NCI-H2081 treated with DMSO at 0.1 percent for 48 hours (cell line): ENCODE measurements at places on chromosomes 3 and 15.

GRCh38 chr3:172018364-172018763 lies 21.0 kb upstream of the FNDC3B start:
- DNase-seq = no peak

DNA sequence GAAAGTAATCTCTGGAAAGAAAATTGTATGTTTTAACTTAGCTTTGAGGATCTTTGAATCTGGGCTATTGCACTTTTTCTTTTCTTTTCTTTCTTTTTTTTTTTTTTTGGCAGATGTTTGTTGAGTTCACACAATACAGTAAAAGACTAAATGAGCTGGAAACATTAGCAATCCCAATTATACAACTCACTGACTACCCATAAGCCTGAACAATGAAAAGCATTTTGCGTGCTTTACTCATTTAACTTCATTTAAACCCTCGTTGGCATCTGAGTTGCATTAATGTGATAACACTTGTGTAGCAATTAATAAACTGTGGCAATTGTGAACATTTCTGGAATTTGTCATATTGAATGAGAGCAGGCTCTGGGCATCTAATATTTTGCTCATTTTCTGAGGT lies 269.4 kb upstream of the RBMS3 start:
- no peak for DNase-seq

GRCh38 chr15:30001602-30002001 lies 81.2 kb upstream of the GOLGA8J start:
- no peak for DNase-seq

- no peak for DNase-seq
These were observed 78.8 kb upstream of the UBE2E1 start for GRCh38 chr3:23726811-23727548.

DNA sequence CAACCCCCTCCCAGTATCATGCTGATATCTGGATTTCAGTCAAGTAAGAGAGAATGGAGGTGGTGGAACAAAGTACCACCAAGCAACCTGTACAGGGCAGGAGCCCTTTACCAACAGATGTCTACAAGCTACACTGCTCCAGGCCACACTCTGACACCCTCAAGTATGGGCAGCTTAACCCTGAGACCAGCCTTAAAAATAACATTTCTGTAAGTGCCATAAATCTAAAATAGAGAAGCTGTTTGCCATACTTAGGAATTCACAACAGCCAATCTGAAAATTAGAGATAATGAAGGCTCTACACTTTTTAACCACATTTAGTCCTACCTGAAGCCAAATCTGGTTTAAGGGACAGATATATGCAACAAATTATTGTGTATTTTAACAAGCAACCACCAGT lies 59.7 kb downstream of the C3orf70 start:
- DNase-seq = no peak

DNA sequence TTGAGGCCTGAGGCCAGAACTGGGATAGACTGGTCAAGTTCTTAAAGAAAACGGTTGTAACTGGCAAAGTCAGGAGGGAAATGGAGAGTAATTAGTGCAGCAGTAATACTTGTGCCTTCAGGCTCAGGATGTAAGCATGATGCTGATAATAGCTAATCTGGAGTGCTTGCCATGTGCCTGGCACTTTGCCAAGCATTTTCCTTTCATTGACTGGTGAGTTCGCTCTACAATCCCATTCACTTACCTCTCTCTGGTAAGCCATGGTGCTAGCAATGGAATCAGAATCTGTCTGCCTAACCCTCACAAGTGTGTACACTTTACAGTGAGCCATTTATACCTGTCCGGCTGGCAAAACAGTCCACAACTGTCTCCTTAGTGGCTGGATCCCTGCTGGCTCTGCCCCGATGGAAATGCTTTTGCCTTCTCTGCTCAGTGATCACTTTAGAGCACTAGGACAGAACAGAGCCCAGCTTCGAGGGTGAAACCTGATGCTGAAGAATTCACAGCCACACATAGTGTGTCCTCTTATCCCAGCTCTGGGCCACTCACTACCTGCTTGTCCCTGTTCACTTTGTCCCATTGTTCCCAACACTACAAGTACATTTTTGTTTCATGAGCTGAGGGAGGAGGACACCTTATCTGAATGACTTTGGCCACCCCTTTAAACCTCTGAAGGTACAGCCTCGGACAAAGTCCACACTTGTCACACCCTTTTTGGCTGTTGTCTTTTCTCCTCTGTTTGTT lies 10.3 kb downstream of the CHP1 start:
- DNase-seq = peak; percentile 29

DNA sequence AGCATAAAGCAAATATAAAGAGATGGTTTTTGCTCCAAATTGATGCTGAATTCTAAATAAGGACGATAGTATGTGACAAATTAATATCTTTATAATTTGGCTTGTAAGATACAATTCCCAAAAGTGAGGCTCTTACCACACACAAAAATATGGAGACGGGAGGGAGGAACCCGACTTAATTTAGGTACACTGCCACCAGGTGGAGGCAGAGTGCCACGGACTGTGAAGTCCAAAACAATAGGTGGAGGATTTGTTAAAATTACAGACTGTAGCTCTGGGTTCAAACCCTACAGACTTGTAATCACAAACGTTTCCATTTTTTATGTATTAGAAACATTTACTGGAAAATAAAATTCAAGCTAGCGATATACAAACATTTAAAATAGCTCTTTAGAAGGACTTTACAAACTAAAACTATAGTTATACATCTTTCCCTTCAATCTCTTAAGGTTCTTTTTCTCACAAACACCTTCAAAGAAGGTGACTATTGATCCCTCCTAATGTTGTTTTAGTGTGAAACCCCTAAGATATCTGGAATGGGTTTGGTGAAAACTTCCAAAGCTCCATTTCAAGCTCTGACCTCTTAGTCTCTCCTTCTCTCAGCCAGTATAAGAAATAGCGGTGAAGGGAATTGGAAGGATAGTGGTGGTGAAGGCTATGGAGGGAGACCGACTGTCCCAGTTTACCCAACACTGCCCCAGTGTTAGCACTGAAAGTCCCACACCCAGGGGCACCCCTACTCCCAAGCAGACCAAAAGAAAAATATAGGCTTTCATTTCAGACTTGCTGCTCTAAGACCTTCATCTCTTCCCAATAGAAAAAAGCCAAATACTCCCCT lies 89.7 kb downstream of the AQP9 start:
- DNase-seq = peak; percentile 18

DNA sequence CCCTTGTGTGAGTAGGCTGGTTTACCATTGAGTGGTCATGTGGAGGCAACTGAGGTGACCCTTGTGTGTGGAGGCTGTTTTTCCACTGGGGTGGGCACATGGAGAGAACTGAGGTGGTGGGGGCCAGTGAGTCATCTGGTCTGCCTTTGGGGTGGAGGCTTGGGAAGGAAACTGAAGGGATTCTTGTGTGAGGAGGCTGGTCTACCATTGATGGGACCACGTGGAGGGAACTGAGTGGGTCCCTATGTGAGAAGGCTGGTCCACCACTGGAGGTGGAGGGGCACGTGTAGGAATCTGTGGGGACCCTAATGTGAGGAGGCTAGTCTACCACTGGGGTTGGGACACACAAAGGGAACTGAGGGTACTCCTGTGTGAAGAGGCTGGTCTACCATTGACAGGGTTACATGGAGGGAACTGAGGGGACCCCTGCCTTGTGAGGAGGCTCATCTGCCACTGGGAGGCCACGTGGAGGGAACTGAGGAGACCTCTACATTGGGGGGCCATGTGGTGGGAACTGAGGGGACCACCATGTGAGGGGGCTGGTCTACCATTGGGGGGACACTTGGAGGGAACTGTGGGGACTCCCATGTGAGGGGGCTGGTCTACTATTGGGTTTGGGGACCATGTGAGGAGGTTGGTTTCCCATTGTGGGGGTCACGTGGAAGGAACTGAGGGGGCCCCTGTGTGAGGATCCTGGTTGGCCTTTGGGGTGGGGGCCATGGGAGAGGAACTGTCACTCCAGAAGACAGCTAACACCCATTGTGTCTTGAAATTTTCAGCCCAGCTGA lies 164.5 kb downstream of the WNT7A start:
- no peak for DNase-seq

GRCh38 chr15:42854576-42854975 lies 66.0 kb downstream of the TTBK2 start:
- no peak for DNase-seq

DNA sequence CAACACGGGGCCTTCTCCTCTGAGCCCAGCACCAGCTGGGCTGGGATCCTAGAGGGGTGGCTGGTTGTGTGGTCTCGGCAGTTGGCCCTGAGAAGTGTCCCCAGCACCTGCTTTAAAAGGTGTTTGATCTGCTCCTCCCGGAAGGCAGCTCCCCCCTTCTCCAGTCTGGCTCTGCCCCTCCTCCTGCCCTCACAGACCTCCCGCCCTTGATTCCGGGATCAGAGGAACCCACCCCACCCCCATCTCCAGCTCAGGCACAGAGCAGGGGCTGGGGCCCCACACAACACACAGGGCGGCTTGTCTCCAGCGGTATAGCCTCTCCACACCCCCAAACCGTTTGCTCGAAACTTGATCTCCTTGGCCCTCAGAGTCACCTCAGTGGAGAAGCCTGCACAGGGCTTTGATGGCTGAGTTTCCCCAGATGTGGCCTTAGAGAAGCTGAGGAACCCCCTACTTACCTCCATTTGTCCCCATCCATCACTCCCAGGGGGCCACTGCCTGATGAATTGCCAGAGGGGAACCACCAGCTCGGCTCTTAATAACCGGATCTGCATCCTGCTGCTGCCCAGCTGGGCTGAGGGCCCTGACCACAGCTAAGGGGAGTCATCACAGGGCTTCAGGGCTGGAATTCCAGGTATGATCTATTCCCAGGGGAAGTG lies 6.4 kb upstream of the STRA6 start:
- DNase-seq = no peak

DNA sequence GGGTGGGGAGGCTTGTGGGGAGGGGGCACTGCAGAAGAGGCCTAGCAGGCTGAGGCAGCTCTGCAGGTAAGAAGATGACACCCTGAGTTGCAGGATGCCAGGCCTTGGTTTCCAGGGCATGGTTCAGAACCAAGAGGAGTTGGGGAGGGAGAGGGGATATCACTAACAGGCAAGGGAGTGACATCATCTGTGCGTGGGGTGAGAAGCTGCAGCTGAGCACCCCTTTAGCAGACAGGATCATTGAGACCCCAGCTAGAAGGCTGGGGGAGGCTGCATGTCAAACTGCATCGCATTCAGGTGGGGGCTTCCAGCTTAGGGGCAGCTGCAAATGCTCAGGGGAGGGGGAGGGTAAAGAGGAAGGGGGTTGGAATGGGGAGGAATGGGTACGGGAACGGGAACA lies 23.0 kb downstream of the CACNA2D2 start:
- no peak for DNase-seq

- DNase-seq = no peak
These were observed 103.7 kb downstream of the MYO5A start for GRCh38 chr15:52424856-52425431.
